ENCODE measurements at places on chromosomes 12 and 14.
A peak's percentile ranks its signal among the peaks of the same experiment; 100 is the strongest.

- peak; percentile 70 for DNase-seq
Observed at GRCh38 chr12:116303929-116304328, 26.4 kb upstream of the MED13L start.

DNA sequence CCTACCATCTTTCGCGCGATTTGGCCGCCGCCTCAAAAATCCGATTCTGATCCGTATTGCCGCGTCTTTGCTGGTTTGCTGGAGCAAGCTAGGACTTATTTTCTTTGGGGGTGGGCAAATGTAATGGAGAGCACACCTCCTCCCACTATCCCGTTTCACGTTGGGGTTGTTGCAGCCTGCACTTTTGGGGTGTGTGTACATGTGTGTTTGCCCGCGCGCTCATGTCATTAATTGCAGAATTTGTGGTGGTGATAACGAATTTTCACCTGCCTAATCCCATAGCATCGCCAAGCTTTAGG is 657 bp downstream of the METAP2 start:
- DNase-seq: no peak

DNA sequence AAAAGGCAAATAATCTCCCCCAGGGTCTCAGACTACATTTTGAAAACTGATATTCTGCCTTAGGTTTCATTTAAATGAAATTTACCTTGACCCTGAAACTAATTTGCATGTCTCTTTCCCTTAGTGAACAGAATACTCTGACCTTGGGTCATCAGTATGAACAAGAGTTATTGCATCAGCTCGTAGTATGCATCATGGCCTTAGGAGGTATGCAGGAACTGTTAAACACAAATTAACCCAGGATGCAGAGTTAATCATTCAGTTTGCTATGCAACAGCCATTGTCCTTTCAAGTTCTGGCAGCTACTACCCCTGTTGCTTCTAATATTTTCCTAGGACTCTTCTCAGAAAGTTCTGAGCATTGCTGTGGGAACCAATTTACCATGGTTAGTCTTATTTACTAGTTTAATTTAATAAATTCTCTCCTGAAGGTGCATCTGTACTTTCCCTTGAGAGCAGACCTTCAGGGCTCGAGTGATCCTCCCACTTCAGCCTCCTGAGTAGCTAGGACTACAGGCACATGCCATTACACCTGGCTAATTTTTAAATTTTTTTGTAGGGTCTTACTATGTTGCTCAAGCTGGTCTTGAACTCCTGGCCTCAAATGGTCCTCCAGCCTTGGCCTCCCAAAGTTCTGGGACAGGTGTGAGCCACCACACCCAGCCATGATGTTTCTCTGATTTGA is 126.7 kb downstream of the TTC6 start:
- DNase-seq: no peak

DNA sequence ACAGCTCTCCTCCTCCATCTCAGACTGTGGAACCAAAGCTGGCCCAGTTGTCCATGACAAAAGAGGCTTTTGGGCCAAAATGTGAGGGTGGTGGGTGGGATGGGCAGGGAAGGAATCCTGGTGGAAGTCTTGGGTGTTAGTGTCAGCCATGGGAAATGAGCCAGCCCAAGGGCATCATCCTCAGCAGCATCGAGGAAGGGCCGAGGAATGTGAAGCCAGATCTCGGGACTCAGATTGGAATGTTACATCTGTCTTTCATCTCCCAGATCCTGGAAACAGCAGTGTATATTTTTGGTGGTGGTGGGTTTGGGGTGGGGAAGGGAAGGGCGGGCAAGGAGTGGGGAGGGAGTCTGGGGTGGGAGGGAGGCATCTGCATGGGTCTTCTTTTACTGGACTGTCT is 11.8 kb upstream of the TAMALIN start:
- no peak for DNase-seq

DNA sequence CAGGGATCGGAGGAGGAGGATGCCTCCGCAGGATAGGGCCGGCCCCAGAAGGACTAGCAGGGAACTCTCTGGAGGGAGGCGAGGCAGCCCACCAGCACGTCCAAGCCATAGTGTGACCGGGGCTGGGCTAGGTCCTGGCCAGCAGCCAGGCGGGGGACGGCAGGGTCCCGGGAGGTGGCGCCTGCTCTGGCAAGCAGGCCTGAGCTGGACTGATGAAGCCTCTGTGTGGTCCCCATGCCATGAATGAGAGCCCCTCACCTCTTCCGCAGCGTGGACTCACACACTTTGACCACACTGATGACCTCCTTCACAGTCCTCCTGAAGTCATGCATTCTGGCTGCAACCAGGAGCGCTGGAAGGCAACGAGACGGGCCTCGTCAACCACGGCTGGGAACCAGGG is 19.8 kb upstream of the BTBD6 start:
- no peak for DNase-seq

DNA sequence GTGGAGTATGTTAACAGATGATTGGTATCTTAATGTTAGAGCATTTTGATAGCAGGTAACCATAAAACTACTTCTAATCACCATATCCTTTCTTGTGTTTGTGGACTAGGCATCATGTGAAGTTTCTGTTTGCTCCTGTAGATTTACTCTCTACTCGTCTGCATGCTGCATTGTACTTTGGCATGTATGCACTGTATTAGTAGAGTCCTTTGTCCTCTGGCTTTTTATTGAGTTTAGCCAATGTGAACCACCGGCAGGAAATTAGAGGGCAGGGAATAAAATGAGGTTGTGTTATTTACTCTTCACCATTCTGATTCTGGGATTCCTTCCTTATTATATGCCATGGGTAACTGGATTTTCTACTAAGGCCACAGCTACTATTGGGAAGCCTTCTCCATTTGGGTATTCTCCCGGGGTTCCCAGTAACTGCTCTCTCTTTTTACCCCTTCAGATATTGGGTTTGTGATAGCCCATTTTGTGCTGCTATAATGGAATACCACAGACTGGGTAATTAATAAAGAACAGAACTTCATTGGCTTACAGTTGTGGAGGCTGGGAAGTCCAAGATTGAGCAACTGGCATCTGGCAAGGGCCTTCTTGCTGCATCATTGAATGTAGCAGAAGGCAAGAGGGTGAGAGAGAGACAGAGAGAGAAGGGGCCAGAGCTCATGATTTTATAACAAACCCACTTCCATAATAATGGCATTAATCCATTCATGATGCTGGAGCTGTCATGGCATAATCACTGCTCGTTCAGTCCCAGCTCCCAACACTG is 22.4 kb downstream of the FAM177A1 start:
- DNase-seq: peak; percentile 50

DNA sequence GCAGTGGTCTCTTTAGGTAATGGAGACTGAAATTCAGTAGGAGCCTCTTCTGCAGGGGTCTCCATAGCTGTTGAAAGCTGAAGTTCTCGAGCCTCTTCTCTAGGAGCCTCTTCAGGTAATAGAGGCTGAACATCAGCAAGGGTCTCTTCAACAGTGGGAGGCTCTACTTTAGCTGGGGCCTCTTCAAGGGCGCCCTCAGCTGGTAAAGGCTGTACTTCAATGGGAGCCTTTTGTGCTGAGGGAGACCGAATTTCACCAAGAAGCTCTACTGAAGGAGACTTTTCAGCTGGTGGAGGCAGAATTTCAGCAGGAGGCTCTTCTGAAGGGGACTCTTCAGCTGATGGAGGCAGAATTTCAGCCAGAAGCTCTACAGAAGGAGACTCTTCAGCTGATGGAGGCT is 1.5 kb downstream of the FSCB start:
- no peak for DNase-seq

DNA sequence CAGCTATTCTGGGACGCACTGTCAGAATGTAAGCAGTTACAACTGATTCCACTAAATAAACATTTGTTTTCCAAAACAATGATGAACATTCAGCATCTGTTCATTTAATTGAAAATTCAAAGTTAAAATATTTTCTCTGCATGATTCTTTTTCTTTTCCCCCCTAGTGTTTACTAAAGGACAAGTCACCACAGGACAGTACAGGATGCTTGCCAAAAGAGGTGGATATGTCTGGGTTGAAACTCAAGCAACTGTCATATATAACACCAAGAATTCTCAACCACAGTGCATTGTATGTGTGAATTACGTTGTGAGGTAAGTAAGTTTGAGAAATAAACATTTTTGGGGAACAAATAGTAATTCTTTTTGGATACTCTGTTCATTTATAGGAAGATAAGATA is 28.2 kb upstream of the SNAPC1 start:
- no peak for DNase-seq

DNA sequence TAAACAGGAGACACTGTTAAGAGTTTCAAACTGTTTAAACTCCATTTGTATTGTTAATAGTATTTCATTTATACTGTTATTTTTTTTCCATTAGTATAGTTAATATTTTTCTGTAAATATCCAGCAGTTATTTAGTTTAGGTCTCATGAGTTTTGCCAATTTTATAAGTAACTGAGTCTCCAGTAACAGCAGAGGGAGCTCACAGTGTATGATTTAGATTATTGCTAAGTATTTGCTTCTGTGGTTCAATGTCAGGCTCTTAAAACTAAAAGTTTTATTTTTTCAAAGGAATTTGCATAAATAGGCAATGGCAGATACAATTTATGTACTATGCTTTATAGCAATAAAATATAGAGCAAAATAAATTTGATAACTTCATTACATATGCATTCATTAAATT is 209.7 kb downstream of the ATXN7L3B start:
- DNase-seq: peak; percentile 13

- DNase-seq: no peak
Observed at GRCh38 chr12:122381021-122381420, 41.4 kb downstream of the CLIP1 start.

DNA sequence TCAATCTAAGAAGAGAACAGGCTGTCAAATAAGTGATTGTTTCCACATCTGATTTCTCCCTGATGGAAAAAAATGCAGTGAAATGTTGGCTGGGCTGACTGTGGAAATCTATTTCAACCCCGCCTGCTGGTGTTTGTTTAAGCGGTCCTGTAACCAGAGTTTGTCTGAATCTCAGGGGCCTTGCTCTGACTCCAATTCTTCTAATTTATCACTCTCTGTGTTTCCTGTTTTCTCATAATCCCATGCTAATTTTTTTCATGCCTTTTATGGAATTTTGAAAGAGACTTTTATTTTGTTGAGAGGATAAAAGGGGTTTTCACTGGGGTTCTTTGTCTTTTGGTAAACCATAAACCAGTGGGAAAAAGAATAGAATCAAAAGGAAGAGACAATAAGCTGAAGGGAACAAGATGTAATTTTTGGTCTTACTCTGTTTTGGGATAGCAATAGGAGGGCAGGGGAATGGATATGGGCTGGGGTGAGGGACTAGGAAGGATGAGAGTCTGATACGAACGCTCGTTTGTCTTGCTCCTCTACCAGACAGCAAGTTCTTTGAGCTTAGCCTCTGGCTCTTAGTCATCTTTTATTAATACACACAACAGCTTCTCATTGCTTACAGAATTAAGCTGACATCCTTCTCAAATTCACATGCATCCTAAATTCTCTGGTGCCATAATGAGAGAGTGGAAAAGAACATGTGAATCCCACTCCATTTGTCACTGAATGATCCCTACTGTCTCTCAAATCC is 8.0 kb upstream of the MGP start:
- DNase-seq: peak; percentile 73
